ENCODE measurements at places on chromosomes 13 and 19.
A peak's percentile ranks its signal among the peaks of the same experiment; 100 is the strongest.

GRCh38 chr19:48258350-48258749, 2.6 kb upstream of the CARD8 start:
- DNase-seq: no peak
- no peak overlapping the region for H3K27ac ChIP-seq
- peaks cover 9% of the 10 kb centered on the region for H3K4me1 ChIP-seq
- peaks cover 5% of the 10 kb centered on the region for H3K36me3 ChIP-seq
- H3K27me3 ChIP-seq: no peaks in the 10 kb centered on the region

DNA sequence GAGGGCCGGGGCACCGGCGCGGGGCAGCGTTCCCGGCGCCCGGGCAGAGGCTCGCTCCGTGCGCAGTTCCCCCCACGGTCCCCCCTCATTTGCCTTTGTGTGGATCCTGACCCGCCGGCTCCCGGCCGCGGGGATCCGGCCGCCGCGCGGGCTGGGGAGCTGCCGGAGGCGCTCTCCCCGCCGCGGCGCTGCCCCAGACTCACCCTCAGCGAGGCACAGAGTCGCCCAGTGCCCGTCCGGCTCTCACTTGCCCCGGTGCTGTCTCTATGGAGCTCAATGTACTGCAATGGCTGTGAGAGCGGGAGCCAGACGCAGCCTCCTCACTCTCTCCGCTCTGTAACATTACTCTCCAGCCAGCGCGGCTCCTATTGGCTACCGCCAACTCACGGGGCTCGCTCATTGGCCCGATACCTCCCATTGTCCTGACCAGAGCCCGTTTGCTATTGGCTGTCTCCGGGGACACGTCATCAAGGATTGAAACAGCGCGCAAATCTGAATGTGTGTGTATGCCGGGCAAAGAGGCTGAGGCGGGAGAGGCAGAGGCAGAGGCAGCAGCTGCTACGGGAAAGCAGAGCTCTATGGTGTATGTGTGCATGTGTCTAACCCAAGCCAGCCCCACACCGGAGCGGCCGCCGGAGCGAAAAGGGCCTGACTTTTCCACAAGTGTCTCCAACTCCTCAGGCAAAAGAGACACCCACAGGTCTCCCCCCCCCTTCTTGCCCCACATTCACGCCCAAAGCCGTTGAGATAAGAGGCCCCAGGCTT, at the start of gene HMGB1:
Gene HMGB1, minus strand, starts transcription at position 344 of the 765 bp plus-strand sequence. CDS start 2,256 bp downstream, outside the sequence.
- H3K27me3 ChIP-seq: no peaks in the 10 kb centered on the region
- peaks cover 11% of the 10 kb centered on the region for H3K4me1 ChIP-seq
- peak within 1 kb of the TSS; percentile 89 for H3K4me3 ChIP-seq

- no peak overlapping the region for H3K27ac ChIP-seq
- H3K4me1 ChIP-seq: peaks cover 5% of the 10 kb centered on the region
- H3K27me3 ChIP-seq: no peaks in the 10 kb centered on the region
- peak; percentile 63 for DNase-seq
- H3K36me3 ChIP-seq: peaks cover 2% of the 10 kb centered on the region
Observed at GRCh38 chr19:4567584-4568071, 8.1 kb upstream of the SEMA6B start.

DNA sequence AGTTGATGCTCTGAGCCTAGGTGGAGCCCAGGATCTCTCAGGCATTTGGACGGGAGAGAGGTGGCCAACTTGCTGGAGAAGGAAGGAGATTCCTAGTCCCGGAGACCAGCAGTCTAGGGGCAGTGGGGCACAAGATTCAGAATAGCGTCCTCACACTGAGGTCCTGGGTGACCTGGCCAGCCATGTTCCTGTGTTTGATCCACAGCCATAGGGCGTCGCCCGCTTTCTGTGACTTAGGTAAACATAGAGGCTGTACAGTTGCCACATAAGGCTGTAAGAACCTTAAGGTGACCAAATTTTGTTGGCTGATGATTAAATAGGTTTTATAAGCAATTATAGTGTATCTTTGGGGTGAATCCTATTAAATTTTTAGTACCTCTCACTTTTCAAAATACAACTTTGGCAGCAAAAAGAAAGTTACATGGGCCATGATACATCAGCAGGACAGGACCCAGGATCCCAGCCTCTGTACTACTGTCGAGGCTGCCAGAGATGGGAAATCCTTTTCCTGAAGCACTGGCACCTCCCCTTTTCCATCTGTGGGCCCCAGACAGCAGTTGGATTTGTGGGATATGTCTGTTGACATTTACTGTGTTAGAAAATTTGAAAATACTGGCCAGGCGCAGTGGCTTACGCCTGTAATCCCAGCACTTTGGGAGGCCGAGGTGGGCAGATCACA, 37.5 kb downstream of the TSSK6 start:
- no peaks in the 10 kb centered on the region for H3K27me3 ChIP-seq
- H3K36me3 ChIP-seq: peaks cover 22% of the 10 kb centered on the region
- no peak overlapping the region for H3K4me3 ChIP-seq
- no peak for DNase-seq

- no peak overlapping the region for H3K4me3 ChIP-seq
- no peaks in the 10 kb centered on the region for H3K4me1 ChIP-seq
- H3K27me3 ChIP-seq: no peaks in the 10 kb centered on the region
- H3K27ac ChIP-seq: no peak overlapping the region
- DNase-seq: no peak
Observed at GRCh38 chr13:37382146-37382545, 216.4 kb downstream of the POSTN start.

- no peaks in the 10 kb centered on the region for H3K27me3 ChIP-seq
- no peaks in the 10 kb centered on the region for H3K4me1 ChIP-seq
- no peak overlapping the region for H3K27ac ChIP-seq
- no peak overlapping the region for H3K4me3 ChIP-seq
- H3K36me3 ChIP-seq: peaks cover 70% of the 10 kb centered on the region
Observed at GRCh38 chr13:47959468-47960247, 41.4 kb downstream of the SUCLA2 start.

DNA sequence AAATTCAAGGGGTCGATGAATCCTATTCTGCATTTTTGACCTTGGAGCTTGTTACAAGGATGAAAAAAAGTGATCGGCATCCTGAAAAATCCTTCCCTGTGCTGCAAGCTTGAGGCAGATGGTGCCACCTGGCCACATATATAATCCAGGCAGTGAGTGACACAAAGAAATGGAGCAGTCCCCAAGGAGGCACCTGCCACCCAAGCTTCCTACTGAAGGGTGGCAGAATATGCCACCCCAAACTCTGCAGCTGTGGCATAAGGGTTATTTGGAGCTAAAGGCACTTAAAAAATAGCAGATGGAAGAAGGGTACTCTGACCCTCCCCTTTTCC, 15.4 kb downstream of the TMEM272 start:
- peaks cover 38% of the 10 kb centered on the region for H3K27me3 ChIP-seq
- H3K36me3 ChIP-seq: no peaks in the 10 kb centered on the region
- peaks cover 16% of the 10 kb centered on the region for H3K4me1 ChIP-seq
- DNase-seq: no peak
- H3K27ac ChIP-seq: no peak overlapping the region

- no peak overlapping the region for H3K4me3 ChIP-seq
- H3K36me3 ChIP-seq: no peaks in the 10 kb centered on the region
- no peaks in the 10 kb centered on the region for H3K27me3 ChIP-seq
- DNase-seq: no peak
- H3K4me1 ChIP-seq: peaks cover 25% of the 10 kb centered on the region
Observed at GRCh38 chr19:48815870-48816501, 5.2 kb upstream of the BCAT2 start.

- no peak for DNase-seq
- H3K27ac ChIP-seq: no peak overlapping the region
- no peaks in the 10 kb centered on the region for H3K4me1 ChIP-seq
- H3K36me3 ChIP-seq: no peaks in the 10 kb centered on the region
- no peak overlapping the region for H3K4me3 ChIP-seq
Observed at GRCh38 chr13:113044391-113045114, 61.0 kb upstream of the F7 start.

DNA sequence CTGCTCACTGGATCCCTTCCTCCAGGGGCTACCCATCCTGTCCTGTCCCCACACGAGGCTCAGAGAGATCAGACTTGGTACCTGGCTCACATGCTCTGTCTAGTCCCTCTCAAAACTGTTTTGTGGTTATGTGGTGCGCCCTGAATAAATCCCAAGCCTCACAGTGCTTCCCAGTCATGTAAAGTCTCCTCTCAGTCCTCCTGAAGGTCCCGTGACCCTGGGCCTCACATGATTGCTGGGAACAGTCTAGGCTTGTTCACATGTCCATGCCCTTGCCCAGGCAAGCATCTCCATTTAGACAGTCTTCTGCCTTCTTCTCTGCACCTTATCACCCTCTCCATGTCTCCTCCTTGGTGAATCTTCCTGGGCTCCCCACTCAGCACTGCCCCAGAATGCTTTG, 36.0 kb upstream of the POU2F2 start:
- H3K27me3 ChIP-seq: no peaks in the 10 kb centered on the region
- H3K36me3 ChIP-seq: no peaks in the 10 kb centered on the region
- no peaks in the 10 kb centered on the region for H3K4me1 ChIP-seq
- DNase-seq: no peak
- no peak overlapping the region for H3K4me3 ChIP-seq

DNA sequence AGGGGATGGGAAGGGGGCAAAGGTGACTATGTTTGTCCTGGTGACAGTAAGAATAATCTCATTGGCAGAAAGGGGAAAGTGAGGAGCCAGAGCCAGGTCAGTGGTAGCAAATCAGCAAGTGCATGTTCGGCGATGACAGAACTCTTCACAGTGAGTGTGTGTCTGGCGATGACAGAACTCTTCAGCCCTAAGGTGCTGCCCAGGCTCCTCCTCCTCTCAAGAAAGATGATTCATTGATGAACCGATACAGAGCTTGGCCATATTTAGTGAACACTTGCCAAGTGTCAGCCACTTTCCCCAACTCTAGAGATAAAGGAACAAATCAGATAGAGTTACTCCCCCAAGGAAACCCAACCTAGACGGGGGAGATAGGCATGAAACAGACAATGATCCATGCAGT, 199.3 kb upstream of the UBL3 start:
- no peak overlapping the region for H3K4me3 ChIP-seq
- no peaks in the 10 kb centered on the region for H3K27me3 ChIP-seq
- H3K4me1 ChIP-seq: peaks cover 23% of the 10 kb centered on the region

GRCh38 chr13:48531416-48532255, 1.2 kb downstream of the RCBTB2 start:
- peak overlapping the region; percentile 76 for H3K27ac ChIP-seq
- no peaks in the 10 kb centered on the region for H3K4me1 ChIP-seq
- DNase-seq: no peak
- peaks cover 13% of the 10 kb centered on the region for H3K36me3 ChIP-seq
- no peaks in the 10 kb centered on the region for H3K27me3 ChIP-seq

- no peak overlapping the region for H3K27ac ChIP-seq
- H3K36me3 ChIP-seq: peaks cover 30% of the 10 kb centered on the region
- H3K4me3 ChIP-seq: no peak overlapping the region
Observed at GRCh38 chr19:48158210-48158790, 11.8 kb downstream of the LIG1 start.

DNA sequence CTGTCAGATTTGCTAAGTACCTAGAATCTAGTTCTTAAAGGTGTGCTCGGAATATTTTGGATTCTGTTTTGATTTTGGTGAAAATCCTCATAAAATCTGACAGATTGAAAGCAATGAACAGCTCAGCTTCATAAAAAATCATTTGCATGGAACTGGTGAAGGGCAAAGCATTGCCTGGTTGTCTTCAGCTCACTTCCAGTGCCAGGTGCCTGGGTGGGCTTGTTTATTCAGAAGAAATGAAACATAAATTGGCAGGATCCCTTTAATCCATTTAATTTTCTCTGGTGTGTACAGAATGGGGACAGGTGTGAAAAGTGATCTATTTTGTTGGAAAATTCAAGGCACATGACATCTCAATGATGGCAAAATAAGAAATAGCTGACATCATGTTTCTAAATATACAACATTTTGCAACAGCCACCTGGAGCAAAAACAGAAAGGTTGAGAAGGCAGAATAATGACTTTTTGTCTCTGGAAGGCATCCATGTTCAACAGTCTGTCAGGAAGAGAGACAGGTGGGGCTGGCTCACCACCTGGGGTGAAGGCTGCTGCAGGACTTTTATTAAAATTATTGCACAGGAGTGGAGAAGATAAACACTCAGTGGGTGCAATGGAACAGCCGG, 52.2 kb downstream of the RFC3 start:
- no peaks in the 10 kb centered on the region for H3K36me3 ChIP-seq
- no peaks in the 10 kb centered on the region for H3K27me3 ChIP-seq
- no peaks in the 10 kb centered on the region for H3K4me1 ChIP-seq
- H3K27ac ChIP-seq: no peak overlapping the region
- peak; percentile 7 for DNase-seq
- H3K4me3 ChIP-seq: no peak overlapping the region

GRCh38 chr13:84812078-84812477, 929.8 kb upstream of the SLITRK1 start:
- H3K4me1 ChIP-seq: no peaks in the 10 kb centered on the region
- no peak overlapping the region for H3K27ac ChIP-seq

All from MCF 10A (cell line).